Right atrium auricular region (tissue), 2 donors: ENCODE measurements at places on chromosomes 2 and 18. TPM values are rescaled to one million over a fixed set of nuclear protein-coding genes. Genes with fewer than 3 reads are reported as not detected.

PPP1R1C gene
- 5.4 TPM for total RNA-seq

CAPN13 gene
- total RNA-seq = not detected

HJURP gene
- 0.37 TPM for total RNA-seq

SATB2 gene
- total RNA-seq = 1.2 TPM

SYT4 gene
- total RNA-seq = 7.1 TPM

CYP26B1 gene
- 2.5 TPM for total RNA-seq

WDR43 gene
- 18.9 TPM for total RNA-seq
